Coronary artery (tissue), 2 donors: ENCODE measurements at places on chromosomes 4 and X.

- no peak for DNase-seq
Observed at GRCh38 chr4:99400831-99401230, 34.3 kb downstream of the ADH7 start.

DNA sequence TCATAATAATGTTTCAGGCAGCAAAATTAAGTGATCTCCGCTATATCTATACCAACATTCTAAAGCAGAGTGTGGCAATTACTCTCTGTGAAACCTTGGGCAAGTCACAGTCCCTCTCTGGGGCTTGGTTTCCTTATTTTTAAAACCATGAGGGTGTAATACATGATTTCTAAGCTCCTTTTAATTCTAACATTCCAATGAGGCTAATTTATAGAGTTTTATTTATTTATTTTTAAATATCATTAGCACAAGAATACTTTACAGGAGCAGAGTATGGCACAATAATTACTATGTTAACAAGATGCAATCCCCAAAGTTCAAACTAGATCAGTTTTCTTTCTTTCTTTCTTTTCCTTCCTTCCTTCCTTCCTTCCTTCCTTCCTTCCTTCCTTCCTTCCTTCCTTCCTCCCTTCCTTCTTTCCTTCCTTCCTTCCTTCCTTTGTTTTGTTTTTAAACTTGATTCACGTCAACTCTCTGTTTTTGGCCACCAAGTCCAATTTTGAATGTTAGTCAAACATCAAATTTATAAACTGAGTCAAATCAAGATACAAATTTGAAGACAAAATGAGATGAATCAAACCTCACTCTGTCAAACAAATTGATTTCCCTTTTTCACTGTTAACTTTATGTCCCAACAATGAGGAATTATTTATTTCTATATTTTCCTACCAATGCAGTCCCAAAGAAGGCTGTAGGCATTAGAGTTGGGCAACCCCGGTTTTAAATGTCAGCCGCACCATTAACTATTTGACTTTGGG is 50.2 kb upstream of the GPR174 start:
- no peak for DNase-seq

DNA sequence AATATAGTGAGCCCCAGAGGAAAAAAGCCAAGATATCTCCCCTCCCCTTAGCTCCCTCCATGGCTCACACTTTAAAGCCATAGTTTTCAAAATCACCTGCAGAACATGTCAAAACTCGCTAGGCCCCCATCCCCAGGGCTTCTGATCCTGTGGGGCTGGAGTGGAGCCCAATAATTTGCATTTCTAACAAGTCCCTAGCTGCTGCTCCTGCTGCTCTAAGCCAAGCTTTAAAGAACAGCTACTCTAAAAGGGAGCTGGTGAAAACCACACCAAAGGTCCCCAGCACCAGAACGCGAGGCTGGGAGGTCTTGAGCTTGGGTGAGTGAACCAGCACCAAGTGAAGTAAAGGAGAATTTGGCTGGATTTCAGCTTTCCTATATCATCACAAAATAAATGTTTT is 237.1 kb downstream of the ZNF674 start:
- no peak for DNase-seq

DNA sequence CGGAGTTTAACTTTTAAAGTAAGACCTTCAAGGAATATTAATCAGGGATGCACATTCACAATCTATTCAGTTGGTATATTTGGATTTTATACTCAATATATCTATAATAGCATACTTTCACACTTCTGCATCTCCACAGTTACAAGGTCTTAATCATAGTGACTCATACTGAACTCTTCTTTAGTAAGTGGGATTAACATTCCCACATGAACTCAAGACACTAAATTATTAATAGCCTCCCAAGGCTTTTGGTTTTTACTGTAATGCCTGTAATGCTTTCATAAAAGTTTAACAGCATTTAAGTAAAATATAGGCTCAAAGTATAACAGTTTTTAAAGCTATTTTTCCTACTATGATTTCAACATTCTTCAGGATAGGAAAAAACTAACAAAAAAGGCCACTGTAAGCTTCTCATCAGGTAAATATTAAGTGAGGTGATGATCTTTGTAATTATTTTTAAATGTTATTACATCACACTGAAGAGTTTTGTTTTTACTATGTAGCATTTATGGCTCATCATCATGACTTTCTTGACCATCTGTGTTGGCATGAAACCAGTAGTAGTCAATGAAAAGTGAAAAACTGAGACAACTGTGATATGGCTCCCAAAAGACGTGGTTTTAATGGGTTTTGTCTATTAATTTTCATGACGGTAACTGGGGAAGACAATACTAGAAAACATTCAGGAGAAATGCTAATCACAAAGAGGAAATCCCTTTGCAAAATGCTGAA is 91.5 kb upstream of the GALNT7 start:
- DNase-seq = no peak

GRCh38 chrX:1551959-1552546 is 15.1 kb upstream of the P2RY8 start:
- DNase-seq = no peak
